Thoracic aorta (tissue), 2 donors: ENCODE measurements at places on chromosomes 2 and 18.

GRCh38 chr2:69483024-69483423 is 45.8 kb upstream of the NFU1 start:
- no peak for DNase-seq

DNA sequence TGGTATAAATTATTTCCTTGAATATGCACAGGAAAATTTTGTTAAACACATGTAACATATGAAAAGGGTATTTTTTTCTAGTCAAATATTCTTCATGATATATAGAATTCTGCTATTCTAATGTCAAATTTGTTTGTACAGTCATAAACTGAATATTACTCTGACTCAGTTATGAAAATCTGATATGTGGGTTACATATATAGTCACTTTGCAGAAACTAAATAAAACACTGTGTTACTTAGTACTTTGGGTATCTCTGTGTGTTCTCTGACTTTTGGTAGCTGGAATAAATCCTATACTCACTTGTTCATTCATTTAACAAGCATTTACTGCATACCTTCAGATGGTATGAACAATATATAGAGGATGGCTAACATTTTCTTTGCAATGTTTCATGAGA is 159.4 kb downstream of the TTC27 start:
- DNase-seq = no peak

GRCh38 chr2:11354363-11355154 is 10.1 kb upstream of the ROCK2 start:
- DNase-seq = no peak

DNA sequence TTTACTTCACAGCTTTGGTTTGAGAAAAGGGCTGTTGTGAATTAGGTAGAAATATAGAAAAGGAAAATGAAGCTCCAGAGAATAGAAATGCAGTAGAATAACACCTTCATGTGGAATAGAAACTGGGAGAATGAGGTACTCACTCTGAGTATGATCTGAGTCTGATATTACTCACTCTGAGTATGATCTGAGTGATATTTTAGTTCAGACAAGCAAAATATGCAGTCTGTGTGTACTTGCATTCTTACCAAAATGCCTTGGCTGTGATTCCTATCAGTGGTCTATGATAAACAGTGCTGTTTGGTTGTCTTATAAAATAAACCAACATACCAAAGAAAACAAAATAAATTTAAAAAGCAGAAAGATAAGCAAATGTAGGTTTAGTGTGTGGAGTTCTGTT is 487.6 kb downstream of the THSD7B start:
- no peak for DNase-seq

GRCh38 chr2:124035001-124035400 is 9.9 kb downstream of the CNTNAP5 start:
- DNase-seq = no peak
